ENCODE measurements at places on chromosomes 2 and 18. TPM values are rescaled to one million over a fixed set of nuclear protein-coding genes. Genes with fewer than 3 reads are reported as not detected.
A peak's percentile ranks its signal among the peaks of the same experiment; 100 is the strongest.

The PIEZO2 gene
- total RNA-seq: 0.76 TPM

The SGPP2 gene
- total RNA-seq: 57.1 TPM

GRCh38 chr2:172968061-172968469, 107.6 kb upstream of the MAP3K20 start:
- ATAC-seq: peak; percentile 50

GRCh38 chr2:179022685-179023084, 27.3 kb downstream of the CCDC141 start:
- no peak for ATAC-seq

DNA sequence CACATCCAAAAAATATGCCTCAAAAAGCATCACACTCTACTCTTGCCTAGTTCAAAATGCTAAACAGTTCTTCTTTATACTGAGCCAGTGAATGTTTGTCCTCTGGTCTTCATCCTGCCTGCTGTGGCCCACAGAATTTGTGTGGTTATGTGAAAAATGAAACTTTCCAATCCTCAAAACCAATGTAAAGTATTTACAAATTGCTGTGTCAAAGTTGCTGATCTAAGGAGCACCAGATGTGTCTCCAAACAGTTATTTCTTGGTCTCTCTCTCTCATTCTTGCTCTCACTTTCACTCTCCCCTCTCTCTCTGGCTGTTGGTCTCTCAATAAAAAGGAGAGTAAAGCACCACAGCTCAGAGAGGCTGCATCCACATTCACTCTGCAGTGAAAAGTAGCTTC, 23.0 kb downstream of the EPHA4 start:
- ATAC-seq: no peak

The SCN3A gene
- 0.28 TPM for total RNA-seq

DNA sequence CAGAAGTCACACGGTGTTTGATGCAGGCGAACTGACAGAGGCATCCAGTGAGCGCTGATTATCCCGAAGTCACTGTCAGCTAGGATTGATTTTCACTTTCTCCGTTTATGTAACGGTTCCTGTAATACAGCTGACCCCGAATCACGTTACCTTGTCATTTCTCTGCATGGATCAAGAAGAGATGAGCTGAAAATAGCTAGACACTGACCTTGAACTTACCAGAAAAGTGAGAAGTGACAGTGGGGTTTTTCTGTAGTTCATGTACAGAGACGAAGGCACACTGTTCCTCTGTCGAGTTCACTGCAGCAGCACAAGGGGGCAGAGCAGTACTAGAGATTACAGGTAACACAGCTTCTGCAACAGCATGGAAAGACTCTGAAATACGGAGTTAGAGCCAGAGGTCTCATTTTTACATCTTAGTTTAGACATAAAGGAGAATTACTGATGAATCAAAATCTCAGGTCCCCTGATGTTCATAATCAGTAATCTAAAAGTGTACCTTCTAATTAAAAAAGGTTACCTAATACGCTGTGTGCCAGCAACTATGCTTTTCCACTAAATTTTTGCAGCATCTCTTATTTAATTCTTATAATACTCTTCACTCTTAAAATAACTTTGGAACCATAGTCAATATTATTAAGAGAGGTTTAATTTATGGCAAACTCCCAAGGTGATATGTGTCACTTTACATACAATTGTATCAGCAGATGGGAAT, 33.1 kb downstream of the ARHGAP15 start:
- peak; percentile 41 for ATAC-seq

- ATAC-seq: peak; percentile 97
These were observed 339.4 kb downstream of the BCL11A start for GRCh38 chr2:60213865-60214625.

GRCh38 chr2:9291331-9291730, 84.7 kb downstream of the ASAP2 start:
- no peak for ATAC-seq

DNA sequence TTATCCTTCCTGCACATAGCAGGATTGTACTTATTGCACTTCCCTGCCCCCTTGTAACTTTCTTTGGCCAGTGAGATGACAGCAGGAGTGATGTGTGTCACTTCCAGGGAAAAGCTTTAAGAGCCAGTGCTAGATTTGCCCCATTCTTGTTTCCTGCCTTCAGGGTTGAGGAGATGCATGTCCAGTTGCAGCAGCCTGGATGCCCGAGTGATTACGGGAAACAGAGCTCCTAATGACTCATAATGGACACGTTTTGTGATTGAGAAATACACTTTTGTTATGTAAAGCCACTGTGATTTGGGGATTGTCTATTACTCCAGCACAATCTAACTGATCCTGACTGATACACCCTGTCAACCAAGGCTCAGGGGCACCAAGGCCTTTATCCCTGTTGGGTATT, 5.0 kb upstream of the TET3 start:
- ATAC-seq: peak; percentile 18

The APLF gene
- 4.2 TPM for total RNA-seq

The FHL2 gene
- total RNA-seq: 39.0 TPM
